ENCODE measurements at places on chromosomes 16 and 17.

DNA sequence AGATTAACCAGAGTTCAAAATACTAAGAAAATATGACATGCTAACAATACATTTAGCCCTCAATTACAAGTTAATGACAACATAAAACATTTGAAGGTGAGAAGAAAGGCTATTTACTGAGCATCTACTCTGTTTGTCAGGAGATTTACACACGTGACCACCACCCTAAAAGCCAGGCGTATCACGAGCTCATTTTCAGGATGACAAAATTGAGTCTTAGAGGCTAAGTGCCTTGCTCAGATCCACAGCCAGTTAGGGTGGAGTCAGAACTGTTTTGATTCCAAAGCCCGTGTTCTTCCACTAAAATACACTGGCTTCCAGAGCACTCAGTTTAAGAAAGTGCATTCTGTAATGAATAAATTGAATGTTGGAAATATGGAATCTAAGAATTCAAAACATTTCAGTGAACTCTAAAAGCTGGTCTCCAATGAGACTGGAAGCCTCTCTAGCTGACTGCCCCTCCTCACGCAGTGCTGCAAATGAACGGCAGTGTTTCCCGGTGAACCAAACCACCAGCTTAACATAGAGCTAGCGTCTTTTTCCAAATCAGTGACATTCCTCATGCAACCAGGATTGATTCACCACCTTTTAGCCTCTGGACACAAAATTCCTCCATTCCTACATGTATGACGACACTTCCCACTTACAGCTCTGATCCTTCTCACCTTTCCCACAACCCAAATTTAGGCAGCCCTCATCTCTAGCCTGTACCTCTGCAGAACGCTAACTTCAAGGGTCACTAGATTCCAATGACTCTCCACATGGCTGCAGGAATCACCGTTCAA, 5.9 kb downstream of the ZDHHC7 start:
- no peak for DNase-seq

- DNase-seq: no peak
Measured at GRCh38 chr17:43897831-43898230, 9.5 kb downstream of the MPP2 start.

- DNase-seq: no peak
Measured at GRCh38 chr17:77306048-77306789, 165.4 kb downstream of the SEC14L1 start.

DNA sequence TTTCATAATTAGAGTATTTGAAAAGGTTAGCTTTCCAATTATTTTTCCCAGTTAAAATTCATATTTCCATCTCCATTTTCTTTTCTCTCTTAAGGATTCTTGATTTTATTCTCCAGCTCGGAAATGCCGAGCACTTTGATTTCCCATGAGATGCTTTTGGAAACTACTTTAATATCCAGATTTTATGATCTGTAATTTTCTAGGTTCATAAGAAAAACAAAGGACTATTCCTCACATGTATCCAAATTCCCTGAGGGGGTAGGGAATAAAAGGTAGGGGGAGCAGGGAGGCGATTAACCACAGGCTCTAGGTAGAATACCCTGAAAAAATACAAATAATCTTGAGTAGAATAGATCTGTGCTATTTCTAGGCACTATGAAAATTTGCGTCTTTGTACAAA, 938 bp downstream of the RNF43 start:
- no peak for DNase-seq

GRCh38 chr17:32609085-32609484, 122.3 kb downstream of the CDK5R1 start:
- DNase-seq: no peak

DNA sequence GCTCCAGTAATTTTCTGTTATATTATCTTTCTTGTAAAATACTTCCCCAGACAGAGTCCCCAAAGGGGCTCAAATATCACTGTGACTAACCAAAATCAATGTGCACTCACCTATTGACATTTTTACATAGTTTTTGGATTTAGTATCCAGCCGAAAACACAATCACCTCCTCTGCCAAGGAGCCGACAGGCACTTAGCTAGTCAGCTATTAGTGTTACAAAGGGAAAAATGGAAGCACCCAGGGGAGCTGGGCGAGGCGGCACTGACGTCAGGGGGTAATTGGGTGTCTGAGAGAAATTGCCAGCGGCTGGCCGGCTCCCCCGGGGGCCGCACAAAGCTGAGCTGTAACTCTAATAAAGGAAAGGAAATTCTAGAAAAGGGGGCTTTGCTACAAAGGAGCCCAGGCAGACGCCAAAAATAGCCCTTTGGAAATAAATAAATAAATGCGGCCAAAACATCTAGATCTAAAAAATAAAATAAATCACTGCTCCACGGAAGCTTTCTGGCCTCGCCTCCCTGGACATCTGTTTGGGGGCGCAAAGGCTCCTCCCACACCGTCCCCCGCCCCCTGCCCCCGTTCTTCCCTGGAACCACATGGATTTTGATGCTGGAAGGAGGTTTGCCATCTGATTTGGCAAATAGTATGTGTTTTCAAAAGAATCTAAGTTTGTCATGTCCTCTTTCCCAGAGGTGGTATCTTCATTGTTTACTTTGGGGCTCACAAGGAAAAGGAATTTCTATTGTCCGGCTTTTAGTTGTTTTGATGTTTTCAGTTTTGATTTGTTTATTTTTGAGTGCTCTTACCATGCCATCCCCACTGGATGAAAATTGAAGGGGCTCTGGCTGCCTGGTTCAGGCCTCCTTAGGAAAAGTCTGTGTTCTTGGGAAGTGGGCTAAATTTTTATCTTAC, 156.7 kb downstream of the ZNF423 start:
- DNase-seq: peak; percentile 44

DNA sequence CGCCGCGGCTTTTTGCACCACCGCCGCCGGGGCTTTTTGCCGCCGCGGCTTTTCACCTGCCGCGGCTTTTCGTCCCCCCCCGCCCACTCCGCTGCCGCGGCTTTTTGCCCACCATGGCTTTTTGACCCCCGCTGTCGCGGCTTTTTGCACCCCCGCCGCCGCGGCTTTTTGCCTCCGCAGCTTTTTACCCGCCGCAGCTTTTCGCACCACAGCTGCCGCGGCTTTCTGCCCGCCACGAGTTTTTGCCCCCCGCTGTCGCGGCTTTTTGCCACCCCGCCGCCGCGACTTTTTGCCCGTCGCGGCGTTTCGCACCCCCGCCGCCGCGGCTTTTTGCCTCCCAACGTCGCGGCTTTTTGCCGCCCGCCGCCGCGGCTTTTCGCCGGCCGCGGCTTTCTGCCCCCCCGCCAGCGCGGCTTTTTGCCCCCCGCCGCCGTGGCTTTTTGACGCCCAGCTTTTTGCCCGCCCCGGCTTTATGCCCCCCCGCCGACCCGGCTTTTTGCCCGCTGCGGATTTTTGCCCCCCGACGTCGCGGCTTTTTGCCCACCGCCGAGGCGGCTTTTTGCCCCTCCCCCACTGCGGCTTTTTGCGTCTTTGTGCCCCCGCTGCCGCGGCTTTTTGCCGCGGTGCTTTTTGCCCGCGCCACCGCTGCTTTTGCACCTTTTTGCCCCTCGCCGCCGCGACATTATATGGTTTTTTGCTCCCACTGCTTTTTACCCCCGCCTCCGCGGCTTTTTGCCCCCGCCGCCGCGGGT, 1343.6 kb downstream of the TP53TG3F start:
- no peak for DNase-seq

GRCh38 chr17:42060231-42060630, 9.8 kb upstream of the C17orf113 start:
- no peak for DNase-seq
